ENCODE measurements at places on chromosomes 4 and X.

DNA sequence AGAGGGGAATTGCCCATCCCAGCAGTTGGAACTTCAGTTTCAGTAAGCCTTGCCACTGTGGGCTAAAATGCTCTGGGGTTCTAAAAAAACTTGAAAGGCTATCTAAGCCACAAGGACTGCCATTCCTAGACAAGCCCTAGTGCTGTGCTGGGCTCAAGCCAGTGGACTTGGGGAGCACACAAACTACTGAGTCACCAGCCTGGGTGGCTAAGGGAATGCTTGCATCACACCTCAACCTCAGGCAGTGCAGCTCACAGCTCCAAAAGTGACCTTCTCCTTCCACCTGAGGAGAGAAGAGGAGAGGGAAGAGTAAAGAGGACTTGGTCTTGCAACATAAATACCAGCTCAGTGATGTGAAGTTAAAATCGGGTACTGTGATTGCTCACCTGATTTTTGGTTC is 116.7 kb upstream of the GLRA2 start:
- no peak for DNase-seq

DNA sequence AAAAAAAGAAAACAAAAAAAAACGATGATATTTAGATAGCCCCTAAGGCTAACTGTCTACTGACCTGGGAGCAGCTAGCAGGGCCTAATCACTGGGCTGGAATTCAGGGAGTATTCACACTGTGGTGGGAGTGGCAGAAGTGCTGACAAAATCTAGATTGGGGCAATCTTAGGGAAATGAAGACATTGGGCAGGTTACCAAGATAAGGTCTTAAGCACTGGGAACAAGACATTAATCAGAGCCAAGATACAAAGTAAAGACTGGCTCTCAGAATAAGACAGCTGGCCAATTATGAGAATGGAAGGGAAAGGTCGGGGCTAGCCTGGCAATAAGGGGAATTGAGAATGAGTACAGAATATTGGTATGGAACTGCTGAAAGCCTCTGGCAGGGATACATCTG is 100.2 kb upstream of the GRIA3 start:
- peak; percentile 1 for DNase-seq

DNA sequence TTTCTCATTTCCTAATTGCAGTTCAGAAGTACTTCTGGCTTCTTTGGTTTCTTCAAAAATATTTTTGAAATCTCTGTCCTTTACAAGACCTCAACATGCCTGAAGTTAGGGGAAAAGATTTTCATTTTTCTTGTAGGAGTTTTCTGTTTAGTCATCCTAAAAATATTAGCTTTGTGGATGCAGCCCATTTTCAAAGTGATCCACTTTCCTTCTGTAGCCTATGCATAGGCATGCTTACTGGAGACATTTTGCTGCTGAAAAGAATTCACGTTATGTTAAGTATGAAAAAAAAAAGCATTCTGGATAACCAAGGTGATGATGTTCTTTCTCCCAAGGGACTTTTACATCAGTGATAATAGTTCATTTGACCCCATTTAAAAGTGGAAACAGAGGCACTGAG is 245.6 kb downstream of the THOC2 start:
- DNase-seq, result no peak

DNA sequence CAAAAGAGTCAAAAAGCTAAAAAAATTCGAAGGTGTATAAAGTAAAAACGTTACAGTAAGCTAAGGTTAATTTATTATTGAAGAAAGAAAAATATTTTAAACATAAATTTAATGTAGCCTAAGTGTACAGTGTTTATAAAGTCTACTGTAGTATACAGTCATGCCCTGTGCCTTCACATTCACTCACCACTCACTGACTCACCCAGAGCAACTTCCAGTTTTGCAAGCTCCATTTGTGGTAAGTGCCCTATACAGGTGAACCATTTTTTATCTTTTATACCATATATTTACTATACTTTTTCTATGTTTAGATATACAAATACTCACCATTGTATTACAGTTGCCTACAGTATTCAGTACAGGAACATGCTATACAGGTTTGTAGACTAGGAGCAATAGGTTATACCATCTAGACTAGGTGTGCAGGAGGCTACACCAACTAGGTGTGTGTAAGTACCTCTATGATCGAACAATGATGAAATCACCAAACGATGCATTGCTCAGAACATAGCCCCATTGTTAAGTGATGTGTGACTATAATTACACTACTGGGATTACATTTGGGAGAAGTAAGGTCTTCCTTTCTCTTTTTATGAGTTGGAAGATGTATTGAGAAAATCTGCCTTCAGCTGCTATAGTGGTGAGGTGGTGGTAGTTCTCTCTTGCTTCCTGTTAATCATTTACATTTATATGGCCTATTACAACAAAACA is 27.2 kb downstream of the TMSB4X start:
- DNase-seq, result peak; percentile 84

DNA sequence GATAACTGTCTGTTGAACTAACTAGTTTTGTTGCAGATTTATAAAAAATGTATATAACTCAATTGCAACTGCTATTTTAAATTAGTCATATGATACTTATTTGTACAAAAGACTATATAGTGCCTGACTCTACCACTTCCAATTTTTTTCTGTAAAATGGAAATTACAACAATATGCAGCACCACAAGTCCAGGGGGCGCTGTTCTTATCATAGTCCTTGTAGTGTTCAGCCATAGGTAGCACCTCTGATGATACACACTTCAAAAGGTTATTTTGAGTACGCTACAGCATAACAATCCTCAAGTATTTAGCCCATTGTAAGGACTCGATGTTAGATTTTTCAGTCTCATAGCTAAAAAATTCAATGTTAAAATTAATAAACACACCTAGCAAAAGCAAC is 174.9 kb downstream of the CORIN start:
- DNase-seq, result peak; percentile 20

GRCh38 chrX:74383611-74384010 is 37.7 kb upstream of the SLC16A2 start:
- DNase-seq, result peak; percentile 83

- no peak for DNase-seq
Observed at GRCh38 chr4:658681-659667, 15.1 kb downstream of the ATP5ME start.

DNA sequence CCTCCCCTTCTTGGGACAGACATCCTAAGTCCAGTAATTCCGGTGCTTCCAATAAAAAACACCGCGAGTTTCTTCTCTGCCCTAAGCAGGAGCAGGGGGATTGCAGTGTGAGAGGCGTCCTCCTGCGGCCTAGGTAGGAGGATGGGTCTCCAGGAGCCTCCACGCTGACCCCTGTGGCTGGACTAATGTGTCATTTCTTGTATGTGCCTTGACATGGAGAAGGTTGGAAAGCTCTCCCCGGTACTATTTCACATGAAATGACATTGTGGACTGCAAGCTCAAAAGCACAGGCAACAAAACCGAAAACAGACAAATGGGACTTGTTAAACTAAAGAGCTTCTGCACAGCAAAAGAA is 66.6 kb upstream of the ENPP6 start:
- DNase-seq, result no peak

- no peak for DNase-seq
Observed at GRCh38 chr4:70979445-70980008, 13.9 kb upstream of the DCK start.

DNA sequence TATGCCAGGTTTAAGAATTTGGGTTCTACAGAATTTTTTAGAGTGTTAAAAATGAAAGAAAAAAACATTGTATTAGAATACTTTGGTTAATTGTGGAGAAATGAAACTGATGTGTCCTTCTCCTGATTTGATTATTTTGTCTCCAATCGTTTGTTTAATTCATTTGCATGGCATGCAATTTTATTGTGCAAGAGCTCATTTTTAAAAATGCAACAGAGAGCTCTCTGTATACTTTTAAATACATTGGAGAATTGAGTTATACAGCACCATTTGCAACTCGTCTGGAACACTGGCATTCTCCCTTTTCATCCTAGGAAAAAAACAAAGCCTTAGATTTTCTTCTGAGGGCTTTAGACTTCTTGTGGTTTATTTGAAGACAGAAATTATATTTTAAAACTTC is 689 bp downstream of the EXOC1L start:
- no peak for DNase-seq

DNA sequence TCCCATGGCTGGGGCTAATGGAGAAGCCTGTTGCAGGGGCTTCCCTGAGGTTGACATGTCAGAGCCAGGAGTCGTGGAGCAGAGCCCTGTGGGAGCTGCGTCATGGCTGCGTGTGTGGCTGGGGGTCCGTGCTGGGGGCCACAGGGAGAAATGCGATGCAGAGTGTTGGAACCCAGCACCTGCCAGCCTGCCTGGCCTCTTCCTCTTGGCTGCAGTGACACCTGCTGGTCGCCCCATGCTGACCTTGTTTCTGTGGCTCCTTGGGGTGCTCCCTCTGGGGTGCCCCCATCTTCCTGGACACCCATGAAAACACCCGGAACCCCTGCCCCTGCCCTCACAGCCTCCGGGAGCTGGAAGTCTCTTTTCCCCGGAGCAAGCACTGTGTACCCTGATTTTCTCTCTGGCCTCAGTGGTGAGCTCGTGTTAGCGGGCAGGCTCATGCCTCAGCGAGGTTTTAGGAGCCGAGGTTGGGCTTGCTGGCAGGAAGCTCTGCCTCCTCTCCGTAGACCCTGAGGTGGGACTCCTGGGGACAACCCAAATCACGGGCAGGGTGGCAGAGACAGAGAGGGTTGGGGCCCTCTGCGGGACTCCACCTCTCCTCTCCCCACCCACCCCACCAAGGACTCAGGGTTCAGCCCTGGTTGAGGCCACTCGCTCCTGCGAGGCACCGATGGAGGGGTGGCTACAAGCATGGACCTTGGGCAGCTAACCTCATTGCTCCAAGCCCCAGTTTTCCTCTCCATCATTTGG is 103.7 kb downstream of the SORCS2 start:
- DNase-seq, result peak; percentile 26

GRCh38 chr4:155307731-155308277 is 69.0 kb downstream of the MAP9 start:
- DNase-seq, result no peak

GRCh38 chr4:94160774-94161173 is 46.9 kb upstream of the SMARCAD1 start:
- no peak for DNase-seq

- DNase-seq, result no peak
Observed at GRCh38 chrX:53794181-53794580, 107.7 kb upstream of the HUWE1 start.

GRCh38 chr4:100738196-100739165 is 220.7 kb upstream of the EMCN start:
- peak; percentile 90 for DNase-seq

GRCh38 chr4:130214268-130214667 is 1118.3 kb downstream of the C4orf33 start:
- no peak for DNase-seq

GRCh38 chr4:177411996-177412395 is 30.2 kb downstream of the AGA start:
- no peak for DNase-seq

DNA sequence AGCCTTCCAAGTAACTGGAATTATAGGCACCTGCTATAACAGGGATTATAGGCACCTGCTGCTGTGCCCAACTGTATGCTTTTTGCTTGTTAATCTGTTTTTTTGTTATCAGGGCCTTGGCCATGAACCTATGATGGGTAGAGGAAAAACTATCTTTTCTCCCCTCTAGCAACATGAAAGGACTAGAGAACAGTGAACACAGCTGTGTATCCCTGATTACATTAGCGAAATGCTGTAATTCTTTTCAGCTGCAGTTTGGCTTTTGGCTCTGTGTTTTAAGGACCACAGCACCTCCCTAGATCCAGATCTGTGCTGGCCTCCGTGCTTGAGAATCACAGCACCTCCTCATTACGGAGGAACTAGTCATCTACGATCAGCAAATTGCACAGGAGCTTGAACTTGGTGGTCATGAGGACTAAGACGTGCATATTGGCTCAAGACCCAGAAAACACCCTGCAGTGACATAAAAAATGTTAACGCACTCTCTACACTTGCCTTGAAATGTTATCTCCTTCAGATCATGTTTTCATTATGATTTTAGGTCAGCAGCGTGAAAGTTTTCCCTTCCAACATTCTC is 57.7 kb upstream of the S100G start:
- DNase-seq, result no peak
